ENCODE measurements at places on chromosomes 3 and 15.

DNA sequence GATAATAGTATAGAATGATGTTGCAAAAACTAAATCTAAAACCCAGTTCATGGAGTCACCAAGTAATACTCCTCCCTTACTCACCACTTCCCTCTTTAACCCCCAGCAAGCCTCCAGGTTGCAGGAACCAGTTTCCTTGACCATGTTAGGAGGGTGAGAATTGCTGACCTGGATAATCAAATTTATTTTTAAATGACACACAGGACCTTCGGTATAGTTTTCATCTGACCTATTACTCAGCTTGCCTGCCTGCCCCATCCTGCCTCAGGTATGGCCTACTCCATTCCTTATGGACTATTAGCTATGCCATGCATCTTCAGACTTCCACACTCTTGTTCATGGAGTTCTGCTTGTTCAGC lies 883 bp downstream of the RTP4 start:
- no peak for DNase-seq

DNA sequence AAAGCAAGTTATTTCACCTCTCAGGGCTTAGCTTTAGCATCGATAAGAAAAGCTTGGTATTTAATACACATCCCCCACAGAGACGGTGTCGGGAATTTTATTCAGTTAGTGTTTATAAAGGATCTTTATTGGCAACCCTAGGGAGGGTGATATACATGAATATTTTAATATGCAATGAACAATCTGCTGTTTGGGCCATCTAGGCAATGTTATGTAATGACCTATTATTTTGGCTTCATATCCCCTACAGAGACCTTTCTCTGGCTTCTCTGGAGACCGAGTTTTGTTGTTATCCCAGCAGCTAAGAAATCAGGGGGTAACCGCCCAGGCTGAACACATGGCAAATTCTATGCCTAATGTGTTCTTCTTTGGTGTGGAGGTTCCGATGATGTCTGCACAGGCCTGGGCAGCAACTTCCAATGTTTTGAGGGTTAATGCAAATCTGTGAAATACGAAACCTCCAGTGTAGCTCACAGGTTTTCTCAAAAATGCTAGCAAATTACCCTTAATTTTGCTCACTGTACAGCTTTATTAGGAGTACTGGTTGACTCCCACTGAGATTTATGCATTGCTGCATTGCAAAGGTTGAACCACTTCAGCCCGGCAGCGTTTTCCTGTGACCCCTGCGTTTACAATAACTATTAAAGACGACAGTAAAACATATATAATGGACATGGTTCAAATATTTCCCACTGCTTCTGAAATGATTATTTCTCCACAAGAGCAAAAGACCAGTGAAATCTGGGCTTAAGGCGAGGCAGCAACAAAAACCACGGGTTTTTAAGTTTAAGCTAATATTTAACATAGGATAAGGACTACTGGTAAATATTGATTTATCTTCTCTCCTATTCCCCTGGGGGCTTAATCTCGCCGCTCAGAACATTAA lies 298.3 kb upstream of the NR2E3 start:
- DNase-seq = no peak

- no peak for DNase-seq
Measured at GRCh38 chr15:73560501-73561117, 72.6 kb downstream of the NPTN start.

DNA sequence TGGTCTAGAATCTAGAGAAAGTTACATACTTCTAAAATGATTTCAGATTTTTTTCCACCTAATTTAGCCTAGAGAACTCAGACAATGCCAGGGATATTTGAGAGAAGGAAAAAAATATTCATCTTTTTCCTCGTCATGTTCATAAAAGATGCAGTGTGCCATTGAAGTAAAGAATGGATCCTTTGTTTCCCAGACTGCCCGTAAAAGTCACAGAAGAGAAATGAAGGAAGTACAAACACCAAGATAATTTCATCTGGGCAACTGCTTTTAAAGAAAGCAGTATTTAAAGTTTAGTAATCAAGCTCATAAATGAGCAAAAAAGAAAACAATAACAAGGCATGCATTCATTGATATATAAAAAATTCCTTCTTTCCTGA lies 47.2 kb downstream of the TTC23 start:
- no peak for DNase-seq

DNA sequence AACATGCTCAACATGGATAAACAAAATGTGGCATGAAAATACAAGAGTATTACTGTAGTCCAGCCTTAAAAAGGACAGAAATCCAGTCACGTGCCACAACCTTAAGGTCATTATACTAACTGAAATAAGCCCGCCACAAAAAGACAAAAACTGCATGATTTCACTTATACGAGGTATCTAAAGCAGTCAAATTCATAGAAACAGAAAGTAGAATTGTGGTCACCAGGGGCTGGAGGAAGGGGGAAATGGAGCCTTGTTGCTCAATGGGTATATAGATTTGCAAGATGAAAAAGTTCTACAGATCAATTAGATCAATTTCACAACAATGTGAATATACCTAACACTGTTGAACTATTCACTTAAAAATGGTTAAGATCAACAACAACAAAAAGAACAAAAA lies 7.4 kb downstream of the GLB1 start:
- no peak for DNase-seq

DNA sequence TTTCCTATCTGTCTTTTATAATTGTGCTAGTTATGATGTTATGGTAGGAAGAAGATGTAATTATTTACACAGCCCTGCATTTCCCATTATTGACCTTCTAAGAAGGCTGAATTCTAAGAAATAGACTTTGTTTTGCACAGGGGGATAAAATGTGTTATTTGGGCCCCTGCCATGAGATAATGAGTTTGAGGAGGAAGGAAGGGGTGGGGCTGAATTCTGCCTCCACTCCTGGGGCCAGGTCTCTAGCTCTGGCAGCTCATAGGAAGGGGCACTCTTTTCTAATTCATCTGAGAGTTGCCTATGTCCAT lies 69.2 kb upstream of the GOLGA8B start:
- DNase-seq = no peak

DNA sequence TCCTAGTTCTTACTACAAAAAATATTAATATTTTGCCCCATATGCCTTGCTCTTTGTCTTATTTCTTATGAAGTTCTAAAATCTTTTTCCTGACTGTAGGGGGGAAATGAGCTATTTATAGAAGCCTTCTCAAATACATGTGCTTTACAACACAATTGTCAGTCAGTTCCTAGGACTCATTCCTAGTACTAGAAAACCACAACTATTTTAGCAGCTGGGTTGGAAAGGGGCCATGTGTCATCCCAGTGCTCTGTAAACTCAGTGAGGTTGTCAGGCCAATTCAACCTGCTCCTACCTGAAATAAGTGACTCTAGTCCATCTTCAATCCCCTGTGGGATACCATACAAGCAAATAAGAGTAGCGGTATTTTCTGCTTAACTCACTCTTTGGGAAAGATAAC lies 153.8 kb downstream of the ULK4 start:
- no peak for DNase-seq

DNA sequence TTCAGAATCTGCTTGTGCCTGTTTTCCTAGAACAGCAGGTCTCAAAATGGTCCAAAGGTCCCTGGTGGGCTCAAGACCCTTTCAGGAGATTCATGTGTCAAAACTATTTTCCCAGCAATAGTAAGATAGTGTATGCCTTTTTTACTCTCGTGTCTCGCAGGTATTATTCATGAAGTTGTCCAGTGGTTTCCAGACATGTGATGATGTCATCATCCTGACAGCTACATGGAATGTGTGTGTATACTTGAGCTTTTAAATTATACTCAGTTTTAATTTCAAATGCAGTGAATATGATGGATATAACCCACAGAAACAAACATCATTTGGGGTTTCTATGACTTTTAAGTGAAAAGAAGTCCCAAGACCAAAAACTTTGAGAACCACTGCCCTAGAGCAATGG lies 288.6 kb downstream of the NTRK3 start:
- no peak for DNase-seq

DNA sequence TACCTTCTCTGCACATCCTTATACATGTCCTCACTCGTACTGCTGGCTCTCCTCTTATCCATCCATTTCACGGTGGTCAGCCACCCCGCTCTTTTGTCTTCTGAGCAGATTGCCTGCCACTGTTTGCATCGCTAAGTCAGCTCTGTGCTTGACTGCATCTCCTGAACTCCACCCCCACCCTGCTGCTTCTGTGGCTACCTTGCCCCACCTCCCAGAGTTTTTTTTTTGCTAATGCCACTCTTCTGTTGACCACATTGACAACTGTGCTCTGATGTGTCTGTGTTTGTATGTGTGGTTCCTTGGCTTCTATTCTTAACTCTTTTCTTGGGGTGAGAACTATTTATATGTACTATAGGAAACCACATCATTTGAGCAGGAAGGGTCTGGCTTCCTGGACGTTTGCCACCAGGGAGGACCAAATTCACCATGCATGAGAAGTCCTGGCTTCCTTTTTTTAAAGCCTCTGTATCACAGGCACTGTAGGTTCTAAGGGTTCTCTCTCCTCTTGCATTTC lies 12.8 kb upstream of the MTMR10 start:
- no peak for DNase-seq

DNA sequence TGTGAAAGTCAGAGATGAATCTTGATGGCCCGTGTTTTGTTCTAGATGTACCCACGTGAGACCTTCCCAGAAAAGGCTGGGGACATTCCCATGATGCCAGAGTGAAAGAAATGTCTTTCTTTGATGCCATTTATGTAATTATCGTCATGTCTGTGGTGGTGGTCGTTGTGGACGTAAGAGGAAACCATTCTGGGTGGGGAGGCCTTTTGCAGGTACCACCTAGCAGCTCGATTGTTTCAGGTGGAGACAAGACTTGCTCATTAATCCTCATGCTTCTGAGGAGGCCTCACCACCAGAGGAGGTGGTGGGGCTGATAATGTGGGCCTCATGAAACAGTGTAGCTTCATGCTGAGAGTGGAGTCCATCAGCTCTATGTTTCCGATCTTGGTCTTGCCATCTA lies 58.1 kb upstream of the USP3 start:
- DNase-seq = no peak

DNA sequence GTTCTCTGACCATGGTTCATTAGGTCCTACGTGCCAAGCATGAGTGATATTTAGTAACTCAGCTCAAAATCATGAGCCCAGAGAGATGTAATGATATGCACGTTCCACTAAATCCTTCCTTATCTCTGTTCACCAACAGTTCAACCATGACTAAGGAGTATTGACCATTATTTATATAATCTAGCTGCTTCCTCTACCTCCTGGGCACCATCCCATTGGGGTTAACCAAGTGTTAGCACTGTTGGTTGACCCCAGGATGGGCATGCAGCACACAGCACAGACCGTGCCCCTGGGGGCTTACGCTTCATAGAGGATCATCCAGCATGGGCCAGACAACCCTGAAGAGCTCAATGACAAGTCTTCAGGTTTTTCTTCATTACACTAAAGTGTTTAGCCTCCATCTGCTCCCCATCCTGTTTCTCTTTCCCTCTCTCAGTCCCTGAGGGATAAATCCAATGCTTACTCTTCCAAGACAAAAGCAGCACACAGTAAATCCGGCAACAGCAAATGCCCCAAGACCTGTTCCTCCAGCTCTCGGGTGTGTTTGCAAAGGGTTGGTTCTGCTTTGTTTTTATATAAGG lies 10.4 kb downstream of the FAM174B start:
- DNase-seq = no peak

DNA sequence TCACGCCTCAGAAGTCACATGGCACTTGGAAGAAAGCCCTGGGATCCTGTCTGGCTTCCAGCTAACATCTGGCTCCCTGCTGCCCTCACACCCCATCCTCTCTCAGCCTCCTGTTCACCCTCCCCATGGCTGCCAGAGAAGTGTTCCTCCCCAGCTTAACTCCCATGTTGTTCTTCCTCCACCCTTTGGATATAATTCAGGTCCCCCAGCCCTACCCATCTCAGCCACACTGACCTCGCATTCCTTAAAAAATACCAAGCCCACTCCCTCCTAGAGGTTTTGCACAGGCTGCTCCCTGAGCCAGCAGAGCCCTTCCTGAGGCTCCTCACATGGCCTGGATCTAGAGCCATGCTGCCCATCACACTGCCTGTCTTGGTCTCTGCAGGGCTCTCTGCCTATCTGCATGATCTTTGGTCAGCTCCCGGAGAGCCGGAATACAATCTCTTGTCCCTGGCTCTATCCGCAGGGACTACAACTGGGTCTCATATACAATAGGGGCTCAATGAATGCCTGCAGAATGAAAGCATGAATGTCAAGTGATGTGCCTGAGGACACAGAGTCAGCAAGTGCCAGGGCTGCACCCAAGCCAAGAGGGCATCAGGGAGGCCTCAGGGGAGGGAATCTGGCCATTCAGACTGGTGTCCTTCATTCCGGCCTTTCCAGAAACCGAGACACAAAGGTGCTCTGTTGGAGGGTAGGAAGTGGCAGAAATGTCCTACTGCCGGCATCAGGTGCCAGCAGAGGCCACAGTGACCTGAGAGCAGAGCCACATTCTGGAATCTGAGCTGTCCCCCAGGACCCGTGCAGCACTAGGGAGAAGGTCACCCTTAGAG lies 3.8 kb upstream of the TKT start:
- no peak for DNase-seq

DNA sequence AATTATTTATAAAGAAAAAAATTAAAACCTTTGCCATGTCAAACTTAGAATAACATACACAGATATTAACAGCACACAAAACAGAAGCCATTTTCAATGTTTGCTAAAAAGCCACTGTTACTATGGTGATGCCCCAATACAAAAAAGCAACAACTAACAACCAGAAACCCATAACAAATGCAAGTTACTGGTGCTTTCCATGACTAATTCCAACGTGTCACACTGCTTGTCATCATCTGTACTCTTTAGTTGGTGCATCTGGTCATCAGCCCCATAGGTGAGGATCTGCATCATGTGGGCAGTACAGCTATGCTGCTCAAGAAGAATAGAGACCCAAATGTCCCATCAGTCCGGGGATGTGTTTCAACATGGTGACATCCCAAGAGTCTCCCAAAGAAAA lies 52.8 kb downstream of the ATP8B4 start:
- DNase-seq = no peak

- DNase-seq = no peak
Measured at GRCh38 chr3:153484842-153485241, 322.8 kb downstream of the RAP2B start.

DNA sequence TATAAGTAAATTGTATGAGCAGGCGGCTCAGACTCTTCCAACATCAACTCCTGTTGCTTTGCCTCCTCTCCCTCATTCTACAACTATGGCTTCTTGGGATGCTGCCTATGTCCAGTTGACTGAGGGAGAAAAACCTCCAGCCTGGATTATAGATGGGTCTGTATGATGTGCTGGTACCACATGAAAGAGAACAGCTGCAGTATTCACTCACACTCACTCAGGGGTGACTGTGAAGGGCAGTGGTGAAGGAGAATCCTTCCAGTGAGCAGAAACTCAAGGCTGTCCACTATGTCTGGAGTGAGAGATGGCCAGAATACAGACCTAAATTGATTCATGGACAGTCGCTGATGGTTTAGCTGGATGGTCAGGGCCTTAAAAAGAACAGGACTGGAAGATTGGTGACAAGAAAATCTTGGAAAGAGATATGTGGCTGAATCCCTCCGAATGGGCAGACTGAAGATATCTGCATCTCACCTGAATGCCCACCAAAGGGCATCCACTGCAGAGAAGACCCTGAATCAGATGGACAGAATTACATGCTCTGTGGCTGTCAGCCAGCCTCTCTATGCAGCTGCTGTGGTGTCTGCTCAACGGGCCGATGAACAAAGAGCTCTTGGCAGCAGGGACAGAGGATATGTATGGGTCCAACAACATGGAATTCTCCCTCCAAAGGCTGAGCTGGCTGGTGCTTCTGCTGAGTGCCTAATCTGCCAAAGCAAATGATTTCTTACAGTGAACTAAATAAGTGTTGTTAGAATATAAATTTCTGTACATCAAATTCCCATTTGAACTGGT lies 1.9 kb upstream of the BCL2L10 start:
- DNase-seq = no peak

GRCh38 chr15:77759896-77760592 lies 127.3 kb upstream of the LINGO1 start:
- DNase-seq = no peak

Data from activated T-helper 1 cell treated with Interleukin-2 at 50 U/mL for 16 hours (primary cell).